ENCODE measurements at places on chromosomes 7 and 10.

- H3K36me3 ChIP-seq = no peaks in the 10 kb centered on the region
- H3K4me1 ChIP-seq = peaks cover 9% of the 10 kb centered on the region
- no peak overlapping the region for H3K4me3 ChIP-seq
- no peaks in the 10 kb centered on the region for H3K27me3 ChIP-seq
- H3K27ac ChIP-seq = peak overlapping the region; percentile 74
- peak; percentile 47 for DNase-seq
These were observed 176.8 kb downstream of the PKD1L1 start for GRCh38 chr7:47771336-47771989.

DNA sequence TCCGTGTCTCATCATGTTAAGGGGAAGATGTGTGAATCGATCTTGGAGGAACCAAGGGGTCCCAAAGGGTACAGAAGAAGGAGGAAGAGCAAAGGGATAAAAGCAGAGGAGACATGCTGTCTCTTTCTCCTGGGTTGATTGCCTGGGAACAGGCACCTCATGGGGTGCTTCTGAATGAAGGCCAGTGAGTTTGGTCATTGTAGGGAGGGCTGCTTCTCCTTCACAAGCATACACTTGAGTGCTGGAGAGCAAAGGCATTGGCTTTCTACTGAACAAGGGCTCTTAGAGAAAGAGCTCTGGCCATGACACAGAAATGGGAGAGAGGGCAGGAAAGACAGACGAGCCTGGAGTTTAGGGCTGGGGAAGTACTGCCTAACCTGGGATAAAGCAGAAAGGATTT, 146.7 kb upstream of the NPY start:
- peaks cover 38% of the 10 kb centered on the region for H3K27me3 ChIP-seq
- no peak for DNase-seq
- H3K4me3 ChIP-seq = no peak overlapping the region
- H3K36me3 ChIP-seq = no peaks in the 10 kb centered on the region
- no peaks in the 10 kb centered on the region for H3K4me1 ChIP-seq
- H3K27ac ChIP-seq = no peak overlapping the region

DNA sequence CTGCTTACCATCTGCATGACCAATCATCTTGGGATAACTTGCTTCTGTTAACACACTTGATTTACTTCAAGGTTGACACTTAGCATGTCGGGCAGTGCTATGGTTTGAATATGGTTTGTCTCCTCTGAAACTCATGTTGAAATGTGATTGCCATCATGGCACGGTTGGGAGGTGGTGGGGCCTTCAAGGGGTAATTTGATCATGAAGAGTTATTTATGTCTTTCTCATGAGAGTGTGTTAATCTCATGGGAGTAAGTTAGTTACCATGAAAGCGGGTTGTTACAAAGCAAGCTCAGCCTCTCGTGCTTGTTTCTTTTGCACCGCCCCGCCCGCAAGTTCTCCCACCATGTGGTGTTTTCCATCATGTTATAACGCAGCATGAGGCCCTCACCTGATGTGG, 163.6 kb downstream of the DOCK4 start:
- H3K27me3 ChIP-seq = no peaks in the 10 kb centered on the region
- H3K4me1 ChIP-seq = no peaks in the 10 kb centered on the region
- peaks cover 6% of the 10 kb centered on the region for H3K36me3 ChIP-seq
- no peak overlapping the region for H3K4me3 ChIP-seq

DNA sequence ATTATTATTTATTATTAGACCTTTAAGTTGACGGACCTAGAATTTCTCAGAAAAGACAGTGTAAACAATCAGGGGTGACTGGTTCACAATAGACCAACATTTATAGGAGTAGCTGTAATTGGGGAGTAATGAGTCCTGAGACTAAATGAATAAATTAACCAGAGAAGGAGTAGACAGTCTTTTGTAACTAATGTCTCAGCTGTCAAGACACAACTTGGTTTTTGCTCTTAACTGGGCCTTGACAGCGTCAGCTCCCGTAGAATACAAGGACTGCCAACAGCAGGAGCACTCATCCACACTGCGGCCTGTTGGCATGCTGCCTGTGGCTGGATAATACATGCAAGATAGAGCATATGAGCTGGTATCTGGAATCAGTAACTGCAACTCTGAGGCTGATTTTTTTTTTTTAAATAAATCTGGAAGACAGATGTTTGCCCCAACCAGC, 123.9 kb downstream of the CACNA2D1 start:
- H3K27me3 ChIP-seq = peaks cover 41% of the 10 kb centered on the region
- no peaks in the 10 kb centered on the region for H3K36me3 ChIP-seq
- DNase-seq = no peak
- H3K4me3 ChIP-seq = no peak overlapping the region

DNA sequence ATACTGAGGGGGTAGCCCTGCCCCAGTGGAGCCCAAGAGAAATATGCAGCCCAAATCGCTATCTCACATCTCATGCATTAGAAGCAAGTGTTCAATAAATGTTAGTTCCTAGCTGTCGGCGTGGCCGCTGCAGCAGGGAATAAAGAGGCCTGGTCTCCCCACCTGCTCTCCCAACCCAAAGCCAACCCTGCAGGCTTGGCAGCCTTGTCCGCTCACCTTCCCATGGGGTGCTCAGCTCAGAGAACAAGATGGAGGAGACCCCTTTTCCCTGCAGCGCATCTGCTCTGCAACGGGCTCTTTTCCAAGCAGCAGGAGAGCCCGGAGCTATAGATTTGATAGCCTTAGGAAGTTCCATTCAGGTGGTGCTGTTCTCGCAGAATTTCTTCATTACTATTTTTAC, 12.0 kb upstream of the DOCK1 start:
- no peaks in the 10 kb centered on the region for H3K27me3 ChIP-seq
- no peak for DNase-seq
- H3K36me3 ChIP-seq = no peaks in the 10 kb centered on the region
- H3K4me3 ChIP-seq = no peak overlapping the region
- H3K4me1 ChIP-seq = no peaks in the 10 kb centered on the region
- no peak overlapping the region for H3K27ac ChIP-seq

Data from MCF 10A (cell line).